ENCODE measurements at places on chromosomes 7 and 10.

DNA sequence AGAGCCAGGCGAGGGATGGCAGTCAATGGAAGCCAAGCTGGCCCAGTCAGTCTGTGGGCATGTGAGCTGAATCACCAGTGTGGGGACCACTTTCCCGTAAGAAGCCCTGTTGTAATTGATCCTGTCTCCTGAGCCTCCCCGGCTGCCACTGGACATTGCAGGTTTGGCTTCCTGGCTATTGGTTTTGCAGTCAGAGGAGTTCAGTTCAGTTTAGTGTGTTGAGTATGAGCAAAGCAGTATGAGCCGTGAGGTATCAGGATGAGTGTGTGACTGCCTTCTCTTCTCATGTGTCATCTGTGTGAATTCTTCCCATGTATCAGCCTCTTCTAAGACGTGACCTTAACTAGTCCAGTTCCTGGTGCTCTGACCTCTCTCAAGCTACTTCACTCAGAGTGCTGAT lies 227.4 kb downstream of the PRKG1 start:
- DNase-seq = no peak

DNA sequence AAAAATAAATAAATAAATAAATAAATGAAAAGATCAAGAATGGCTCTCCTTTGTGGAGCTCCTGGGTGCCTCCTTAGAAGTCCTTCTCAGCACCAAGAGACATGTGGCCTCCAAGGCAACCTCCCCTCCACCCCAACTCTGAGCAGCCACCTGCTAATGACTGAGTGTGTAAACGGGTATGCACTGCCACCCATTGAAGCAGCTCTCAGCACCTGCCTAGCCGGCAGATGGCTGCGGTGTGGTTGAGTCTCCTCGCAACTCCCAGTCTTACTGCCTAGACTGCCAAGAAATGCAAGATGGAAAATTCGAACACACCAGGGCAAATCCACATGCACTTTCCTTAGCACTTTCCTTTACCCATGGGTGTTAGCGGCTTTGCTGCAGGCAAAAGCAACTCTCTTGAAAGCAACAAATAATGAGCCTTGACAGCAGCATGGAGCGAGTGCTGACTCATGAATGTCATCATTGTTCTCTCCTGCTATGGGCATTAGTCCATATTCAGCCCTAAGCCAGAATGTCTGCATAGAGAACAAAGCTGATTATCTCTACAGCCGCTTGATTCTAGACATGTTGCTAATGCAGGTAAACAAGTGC lies 913.9 kb upstream of the AUTS2 start:
- no peak for DNase-seq

GRCh38 chr7:30422922-30423321 lies 55.7 kb downstream of the NOD1 start:
- peak; percentile 33 for DNase-seq

DNA sequence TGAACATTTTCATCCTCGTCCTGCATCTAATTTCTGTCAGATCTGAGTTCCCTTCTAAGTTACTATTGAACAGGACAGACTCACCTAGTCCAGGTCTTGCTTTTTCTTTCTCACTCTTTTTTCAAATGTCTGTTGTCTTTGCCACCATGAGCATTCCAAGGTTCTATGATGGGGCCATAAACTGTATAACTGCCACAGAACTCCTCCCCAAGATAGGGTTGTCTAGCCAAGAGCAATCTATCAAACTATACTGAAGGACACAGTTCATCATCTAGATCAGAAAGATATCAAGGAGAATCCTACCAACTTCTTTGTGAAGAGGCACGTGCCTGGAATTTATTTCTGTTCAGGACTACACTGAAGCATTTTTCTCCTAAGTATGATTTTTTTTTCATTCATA lies 50.1 kb upstream of the FEZF1 start:
- DNase-seq = no peak

DNA sequence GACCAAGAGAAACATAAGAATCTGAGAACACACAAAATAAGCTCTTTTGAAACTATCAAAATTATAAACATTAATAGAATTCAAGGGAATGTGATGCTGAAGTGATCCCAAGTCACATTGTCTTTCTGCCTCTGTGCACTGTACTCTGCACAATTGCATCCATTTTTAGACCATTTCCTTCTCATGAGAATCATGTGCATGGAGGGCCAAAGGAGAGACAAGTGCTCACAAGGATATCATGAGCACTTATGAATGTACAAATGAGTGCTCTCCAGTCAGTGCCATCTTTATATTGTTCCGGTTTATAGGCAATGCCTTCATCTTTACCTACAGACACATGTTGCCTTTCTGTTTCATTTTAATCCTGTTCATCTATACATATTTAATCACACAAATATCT lies 36.9 kb downstream of the MET start:
- DNase-seq = no peak

GRCh38 chr10:59984415-59984814 lies 78.1 kb upstream of the CCDC6 start:
- DNase-seq = no peak

DNA sequence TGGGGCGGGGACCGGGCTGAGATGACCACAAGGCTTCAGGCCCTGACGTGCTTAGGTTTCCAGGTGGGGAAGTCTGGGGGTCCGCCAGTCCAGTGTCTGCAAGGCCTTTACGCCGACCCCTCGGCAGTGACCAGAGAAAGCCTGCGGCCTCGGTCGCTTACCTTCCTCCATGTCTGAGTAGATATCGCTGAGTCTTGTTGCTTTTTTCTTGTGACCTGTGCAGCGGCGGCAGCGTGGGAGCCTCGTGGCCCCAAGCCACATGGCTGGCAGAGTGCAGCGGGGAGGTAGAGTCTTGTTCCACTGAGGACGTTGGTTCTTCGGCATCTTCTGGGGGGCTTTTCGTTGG lies 329 bp downstream of the NOLC1 start:
- DNase-seq = peak; percentile 71

GRCh38 chr7:157678501-157678900 lies 341.7 kb downstream of the DNAJB6 start:
- no peak for DNase-seq

DNA sequence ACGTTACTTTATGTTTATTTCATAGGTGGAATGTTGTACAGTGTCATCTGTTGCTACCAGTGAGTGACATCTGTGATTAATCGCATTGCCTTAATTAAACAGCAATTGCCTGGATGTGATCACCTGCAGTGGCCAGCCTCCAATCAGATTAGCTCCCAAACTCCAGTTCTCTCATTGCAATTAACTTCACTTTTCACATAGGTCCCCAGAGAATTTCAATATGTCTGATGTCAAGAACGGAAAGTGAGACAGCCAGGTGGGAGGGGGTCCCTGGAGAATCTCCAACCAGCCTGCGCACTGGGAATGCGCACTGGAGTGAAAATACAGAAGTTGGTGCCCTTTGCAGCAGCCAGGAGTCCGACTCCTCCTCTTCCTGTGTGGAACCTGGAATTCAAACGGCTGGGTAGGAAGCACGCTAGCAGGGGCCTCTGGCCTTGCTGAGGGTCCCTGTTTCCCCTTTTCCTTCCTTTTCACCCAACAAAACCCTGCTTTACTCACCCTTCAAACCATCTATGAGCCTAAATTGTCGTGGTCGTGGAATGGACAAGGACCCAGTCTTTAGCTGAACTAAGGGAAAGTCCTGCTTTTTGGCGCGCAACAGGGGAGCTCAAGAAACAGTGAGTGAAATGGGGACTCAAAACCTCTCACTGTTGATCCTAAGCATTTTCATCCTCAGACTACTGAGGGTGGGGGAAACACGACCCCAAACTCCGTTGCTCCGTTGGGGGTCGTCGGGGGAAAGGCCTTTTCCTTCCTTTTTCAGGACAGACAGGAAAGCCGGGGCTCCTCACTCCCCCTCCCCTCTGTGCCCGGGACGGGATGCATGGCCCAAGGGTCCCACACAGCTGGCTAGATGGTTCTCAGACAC lies 1355.5 kb upstream of the LRRTM3 start:
- no peak for DNase-seq

DNA sequence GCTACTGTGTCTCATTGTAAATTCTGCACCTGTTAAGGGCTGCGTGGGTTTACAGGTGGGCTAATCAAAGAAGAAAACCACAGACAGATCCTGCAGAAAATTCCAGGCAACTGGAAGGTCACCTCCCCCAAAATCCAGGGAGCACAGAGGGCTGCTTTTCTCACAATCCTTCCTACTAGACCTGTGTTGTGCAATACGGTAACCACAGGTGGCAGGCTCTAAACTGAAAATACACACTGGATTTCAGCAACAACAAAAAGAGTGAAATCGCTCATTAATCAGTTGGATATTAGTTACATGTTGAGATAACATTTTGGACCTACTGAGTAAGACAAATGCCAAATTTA lies 83.2 kb downstream of the SLC16A9 start:
- no peak for DNase-seq

- DNase-seq = no peak
Measured at GRCh38 chr7:41702635-41703371, at the start of gene INHBA. Gene INHBA (minus strand): TSS chr7:41703090. CDS start chr7:41700374, 2,716 bp downstream.

- DNase-seq = no peak
Measured at GRCh38 chr10:117875793-117876192, 170.9 kb downstream of the RAB11FIP2 start.

DNA sequence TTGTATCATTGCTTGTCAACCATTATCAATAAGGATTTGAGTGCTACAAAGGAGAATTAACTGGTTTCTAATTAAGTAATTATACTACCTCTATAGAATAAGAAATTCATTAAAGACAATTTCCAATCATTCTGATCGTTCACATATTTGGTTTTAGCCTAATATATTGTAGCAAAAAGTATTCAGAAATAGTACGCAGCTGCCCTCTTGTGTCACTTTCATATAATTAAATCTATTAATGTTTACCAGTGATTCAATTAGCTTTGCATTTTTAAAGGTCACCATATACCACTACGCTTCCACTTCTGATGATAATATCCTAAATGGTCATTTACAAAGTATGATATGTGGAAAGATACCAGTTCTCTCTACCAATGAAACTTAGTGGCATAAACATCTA lies 128.3 kb downstream of the NEBL start:
- no peak for DNase-seq
